Left ventricle myocardium superior (tissue), 1 donor: ENCODE measurements at places on chromosomes 12 and 14.
A peak's percentile ranks its signal among the peaks of the same experiment; 100 is the strongest.

- no peak for DNase-seq
Measured at GRCh38 chr14:63972323-63972932, 119.6 kb downstream of the SYNE2 start.

GRCh38 chr12:75850721-75851462 is 180.7 kb downstream of the PHLDA1 start:
- no peak for DNase-seq

GRCh38 chr12:113440336-113440735 is 18.2 kb downstream of the SDSL start:
- DNase-seq = no peak

DNA sequence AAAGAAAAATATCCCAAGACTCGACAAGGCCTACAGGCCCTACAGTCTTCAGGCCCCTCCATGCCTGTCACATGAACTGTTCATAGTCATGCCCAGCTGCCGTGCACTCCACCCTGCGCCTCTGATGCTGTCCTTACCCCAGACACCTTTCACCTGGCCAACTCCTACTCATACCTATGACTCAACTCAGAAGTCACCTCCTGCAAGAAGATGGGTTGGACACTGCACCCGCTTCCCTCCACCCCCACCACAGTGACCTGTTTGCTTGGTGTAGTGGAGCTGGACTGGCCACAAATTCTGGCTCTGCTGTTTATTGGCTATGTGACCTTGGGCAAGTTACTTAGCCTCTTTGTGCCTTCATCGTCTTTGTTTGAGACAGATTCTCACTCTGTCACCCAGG is 56.2 kb downstream of the PHETA1 start:
- DNase-seq = no peak

DNA sequence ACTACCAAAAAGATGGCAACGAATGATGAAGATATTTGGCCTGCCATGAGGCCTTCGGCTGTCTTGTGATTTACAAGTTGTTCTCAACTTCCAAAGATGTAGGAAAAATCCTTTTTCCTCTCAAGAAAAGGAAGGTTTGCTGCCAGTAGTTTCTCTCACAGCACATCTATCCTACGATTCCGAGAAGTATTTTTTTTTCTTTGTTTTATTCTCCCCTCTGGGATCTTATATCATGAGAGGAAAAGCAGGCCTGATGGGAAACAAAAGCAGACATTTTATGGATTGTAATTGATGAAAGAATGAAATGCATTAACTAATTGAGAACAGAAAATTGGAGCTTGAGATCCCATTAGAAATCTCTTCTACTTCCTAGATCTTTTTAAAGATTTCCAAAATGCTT is 1197.9 kb upstream of the SEL1L start:
- DNase-seq = no peak

- DNase-seq = no peak
Measured at GRCh38 chr14:65320661-65321308, 91.7 kb upstream of the FUT8 start.

GRCh38 chr12:98154850-98155249 is 360.5 kb upstream of the TMPO start:
- no peak for DNase-seq

DNA sequence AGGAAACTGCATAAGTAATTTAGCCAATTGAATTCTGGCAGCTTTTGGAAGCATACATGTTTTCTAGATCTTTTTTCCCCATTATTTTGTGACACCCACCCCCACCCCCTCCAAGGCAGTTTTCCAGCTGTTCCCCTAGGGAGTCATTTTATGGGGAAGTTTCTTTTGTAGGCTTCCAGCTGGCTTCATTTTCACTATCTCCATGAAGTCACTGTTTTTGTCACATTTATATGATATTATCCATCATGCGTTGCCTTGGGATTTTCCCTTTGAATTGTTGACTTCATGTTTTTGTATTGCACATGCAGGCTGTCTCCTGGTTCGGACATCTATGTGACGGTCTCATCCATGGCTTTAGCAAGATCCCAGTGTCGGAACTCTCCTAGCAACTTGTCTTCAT is 233.6 kb upstream of the RGS6 start:
- DNase-seq = no peak

- no peak for DNase-seq
Measured at GRCh38 chr14:51538973-51539372, 112.7 kb upstream of the FRMD6 start.

DNA sequence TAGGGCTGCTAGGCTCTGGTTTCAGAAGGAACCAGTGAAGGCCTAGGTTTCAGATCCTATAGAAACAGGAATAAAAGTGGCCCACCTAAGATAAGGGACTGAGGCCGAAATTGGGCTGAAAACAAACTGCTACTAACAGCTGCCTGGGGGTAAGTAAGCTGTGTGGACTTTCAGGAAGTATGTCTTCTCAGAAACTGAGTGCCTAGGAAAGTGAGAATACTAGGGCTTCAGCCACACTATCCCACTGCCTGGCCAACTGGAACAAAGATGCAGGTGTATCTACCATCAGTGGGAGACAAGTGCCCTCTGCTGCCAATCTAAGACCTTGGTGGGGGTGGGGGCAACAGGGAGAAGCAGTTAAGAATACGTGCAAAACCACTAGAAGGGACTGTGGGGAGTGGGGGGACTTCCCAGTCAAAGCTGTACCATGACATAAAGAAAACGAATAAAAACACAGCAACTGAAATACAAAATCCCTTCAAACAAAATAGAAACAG is 82.5 kb downstream of the MED13L start:
- DNase-seq = no peak

GRCh38 chr12:124126950-124127655 is 154.1 kb downstream of the ZNF664 start:
- DNase-seq = no peak

DNA sequence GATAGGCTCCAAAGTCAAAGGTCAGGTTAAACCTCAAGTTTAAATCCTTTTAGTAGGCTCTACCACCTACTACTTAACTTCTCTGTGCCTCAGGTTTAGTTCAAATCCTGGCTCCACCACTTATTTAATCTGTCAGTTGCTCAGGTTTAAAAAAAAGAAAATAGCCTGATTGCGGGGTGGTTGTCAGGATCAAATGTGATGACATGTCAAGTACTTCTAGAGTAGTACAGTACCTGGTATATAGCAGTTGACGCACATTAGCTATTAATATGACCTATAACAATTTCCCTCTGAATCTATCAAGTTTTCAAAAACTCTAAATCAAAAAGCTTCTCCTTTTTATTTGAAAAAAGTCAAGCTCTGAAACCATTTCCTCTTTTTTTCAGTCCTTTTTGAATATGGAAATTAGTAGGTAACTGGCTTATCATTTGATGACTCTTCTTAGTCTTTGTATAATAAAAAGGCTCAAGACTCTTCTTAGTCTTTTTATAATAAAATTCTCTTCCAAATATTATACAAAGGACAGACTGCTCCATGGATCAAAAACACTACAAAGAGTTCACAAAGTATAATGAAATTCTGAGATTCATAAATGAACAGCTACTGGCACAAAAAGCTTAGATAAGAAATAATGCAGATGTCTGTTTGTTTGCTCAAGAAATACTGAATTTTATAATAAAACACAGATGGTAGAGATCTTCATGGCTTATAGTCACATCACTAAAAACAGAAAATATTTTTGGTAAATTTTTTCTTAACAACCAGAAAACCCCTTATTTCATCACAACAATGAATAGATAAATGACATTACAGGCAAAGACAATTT is 5.0 kb downstream of the OSBPL8 start:
- DNase-seq = no peak

GRCh38 chr12:89977405-89978085 is 268.9 kb upstream of the ATP2B1 start:
- DNase-seq = no peak

GRCh38 chr12:130825771-130826150 is 13.3 kb downstream of the STX2 start:
- DNase-seq = no peak

DNA sequence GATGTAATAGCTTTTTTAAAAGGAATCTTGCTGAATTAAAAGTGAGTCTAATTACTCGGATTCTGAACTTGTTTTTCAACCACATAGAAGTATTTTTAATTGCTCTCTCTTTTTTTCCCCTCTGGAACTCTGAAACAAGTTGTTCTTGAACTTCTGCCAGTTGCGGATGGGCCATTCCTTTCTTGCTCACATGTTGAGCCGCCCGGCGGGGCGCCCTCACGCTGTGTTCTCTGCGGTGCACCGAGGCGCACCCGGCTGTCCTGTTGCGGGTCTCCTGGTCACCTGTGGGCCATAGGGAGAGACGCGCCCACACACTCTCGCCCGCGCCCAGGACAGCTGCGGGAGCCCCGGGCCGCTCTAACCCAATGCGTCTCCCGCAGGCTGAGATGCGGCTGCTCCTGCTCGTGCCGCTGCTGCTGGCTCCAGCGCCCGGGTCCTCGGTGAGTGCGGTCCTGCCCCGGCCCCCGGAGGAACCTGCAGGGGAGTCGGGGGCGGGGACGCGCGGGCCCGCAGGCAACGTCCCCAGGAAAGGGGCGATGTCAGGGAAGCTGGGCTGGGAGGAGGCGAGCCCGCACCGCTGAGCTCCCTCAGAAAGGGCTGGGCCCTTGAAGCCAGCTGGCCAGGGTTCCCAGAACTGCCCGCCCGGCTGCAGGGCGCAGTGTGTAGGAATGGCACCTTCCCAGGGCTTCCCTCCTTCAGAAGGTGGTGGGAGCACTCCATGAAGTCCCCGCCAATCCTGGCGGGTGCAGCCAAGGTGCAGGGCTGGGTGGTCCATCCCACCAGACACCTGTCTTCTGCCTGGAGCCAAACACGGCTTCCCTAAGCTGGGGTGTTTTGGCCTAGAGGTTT is 2.3 kb downstream of the PAPLN start:
- DNase-seq = peak; percentile 77

DNA sequence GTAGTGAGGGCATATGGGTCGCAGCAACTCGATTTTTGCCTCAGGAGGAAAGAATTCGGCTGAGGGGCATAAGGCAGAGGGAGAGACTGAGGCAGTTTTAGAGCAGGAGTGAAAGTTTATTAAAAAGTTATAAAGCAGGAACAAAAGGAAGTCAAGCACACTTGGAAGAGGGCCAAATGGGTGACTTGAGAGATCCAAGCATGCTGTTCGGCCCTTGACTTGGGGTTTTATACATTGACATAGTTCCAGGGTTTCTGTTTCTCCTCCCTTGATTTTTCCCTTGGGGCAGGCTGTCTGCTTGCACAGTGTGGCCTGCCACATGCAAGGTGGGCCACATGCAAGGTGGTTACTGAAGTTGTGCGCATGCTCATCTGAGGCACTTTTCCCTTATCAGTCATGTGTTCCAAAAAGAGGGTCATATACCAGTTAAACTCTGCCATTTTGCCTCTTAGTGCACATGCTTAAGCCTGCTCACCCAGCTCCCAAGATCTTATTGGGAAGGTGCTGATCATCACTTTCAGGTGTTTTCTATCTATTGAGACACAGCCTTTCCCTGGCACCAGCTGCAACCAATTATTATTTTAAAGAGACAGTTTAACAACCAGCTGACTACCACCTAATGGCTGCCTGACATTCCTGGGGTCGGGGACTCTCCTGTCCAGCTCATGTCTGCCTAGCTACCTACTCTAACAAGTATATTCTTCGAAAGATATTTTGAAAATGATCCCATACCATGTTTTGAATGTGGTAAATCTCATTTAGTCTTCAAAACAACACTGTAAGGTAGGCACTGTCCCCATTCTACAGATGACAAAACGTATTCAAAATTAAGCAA is 19.9 kb downstream of the PTGER2 start:
- no peak for DNase-seq
